ENCODE measurements at places on chromosomes 5 and 9.
A peak's percentile ranks its signal among the peaks of the same experiment; 100 is the strongest.

- DNase-seq: no peak
These were observed 55.9 kb downstream of the ADAM19 start for GRCh38 chr5:157519579-157520253.

DNA sequence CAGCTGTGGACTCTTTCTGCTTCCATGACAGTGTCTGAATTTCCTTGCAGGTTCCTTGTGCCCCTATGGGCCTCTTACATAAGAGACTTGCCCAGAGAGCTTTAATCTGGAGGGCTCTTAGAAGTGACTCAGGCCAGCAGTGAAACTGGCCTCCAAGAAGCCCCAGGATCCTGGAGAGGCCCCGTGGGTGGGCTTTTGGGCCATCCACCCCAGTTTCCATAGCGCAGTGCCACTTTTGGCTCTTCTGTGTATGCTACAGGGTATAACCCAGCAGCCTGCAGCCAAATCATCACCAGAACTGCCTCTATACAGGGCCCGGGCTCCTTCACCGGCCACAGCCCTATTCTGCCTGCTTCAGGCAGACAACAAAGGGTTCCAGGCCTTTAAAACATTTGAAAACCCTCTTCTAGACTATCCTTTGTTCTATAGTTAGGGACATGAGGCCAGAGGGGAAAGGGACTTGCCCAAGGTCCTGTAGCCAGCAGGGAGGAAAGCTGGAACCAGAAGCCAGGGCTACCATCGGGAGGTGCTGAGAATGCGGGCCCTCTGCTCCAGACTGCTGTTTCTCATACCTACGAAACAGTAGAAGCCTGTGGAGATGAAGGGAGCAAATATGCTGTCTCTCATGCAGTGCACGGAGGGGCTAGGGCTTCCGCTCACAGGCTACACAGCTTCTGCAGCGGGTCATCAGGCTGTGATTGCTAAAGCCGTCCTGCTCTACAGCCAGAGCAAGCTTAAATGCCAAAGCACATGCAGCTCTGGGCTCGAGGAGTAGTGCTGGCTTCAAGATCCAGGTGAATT is 18.0 kb downstream of the SH3PXD2B start:
- no peak for DNase-seq

- DNase-seq: no peak
These were observed 8.5 kb downstream of the SNAPC3 start for GRCh38 chr9:15430920-15431844.

- no peak for DNase-seq
These were observed 203.1 kb downstream of the BRINP1 start for GRCh38 chr9:119166096-119166495.

GRCh38 chr5:58246461-58246944 is 213.4 kb downstream of the PLK2 start:
- DNase-seq: peak; percentile 21

GRCh38 chr9:9973062-9973461 is 639.7 kb downstream of the PTPRD start:
- DNase-seq: no peak

- no peak for DNase-seq
These were observed 495.2 kb downstream of the TLE4 start for GRCh38 chr9:80066931-80067330.

DNA sequence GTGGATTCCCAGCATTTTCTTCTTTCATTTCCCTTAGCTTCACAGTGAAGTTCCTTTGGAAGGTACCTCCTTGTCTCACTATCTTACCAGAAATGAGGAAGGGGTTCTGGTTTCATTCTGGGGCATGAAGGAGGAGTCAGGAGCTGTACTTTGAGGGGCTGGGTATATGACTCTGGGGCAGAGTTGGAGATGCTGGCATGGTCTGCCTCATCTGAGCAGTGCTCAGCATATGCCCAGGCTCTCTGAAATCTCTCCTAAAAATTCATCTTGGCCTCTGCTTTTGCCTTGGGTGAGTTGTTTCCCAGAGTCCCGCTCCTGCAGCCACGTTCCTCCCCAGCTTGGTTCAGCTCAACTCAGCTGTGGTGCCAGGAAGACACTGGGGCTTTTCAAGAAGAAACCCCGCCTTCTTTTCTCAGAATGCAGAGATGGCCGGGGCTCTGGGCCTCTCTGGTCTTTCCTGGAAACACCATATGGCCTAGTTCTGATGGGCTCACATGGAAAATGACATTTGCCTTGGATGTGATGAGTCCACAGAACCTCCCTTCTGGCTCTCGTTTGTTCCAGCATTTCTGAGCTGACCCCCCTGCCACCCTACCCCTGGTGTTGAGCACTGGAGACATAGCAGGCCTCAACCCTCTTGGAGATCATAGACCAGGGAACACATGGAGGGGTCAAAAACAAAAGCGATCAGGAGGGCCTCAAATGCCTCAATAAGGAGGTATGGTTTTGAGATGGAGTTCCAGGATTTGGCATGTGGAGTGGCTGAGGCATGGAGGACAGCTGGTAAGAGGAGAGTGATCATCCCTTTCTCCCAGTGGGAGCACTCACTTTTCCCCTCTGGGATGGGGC is 12.0 kb upstream of the TGFBR1 start:
- no peak for DNase-seq

GRCh38 chr9:20138841-20139240 is 350.0 kb upstream of the SLC24A2 start:
- no peak for DNase-seq

DNA sequence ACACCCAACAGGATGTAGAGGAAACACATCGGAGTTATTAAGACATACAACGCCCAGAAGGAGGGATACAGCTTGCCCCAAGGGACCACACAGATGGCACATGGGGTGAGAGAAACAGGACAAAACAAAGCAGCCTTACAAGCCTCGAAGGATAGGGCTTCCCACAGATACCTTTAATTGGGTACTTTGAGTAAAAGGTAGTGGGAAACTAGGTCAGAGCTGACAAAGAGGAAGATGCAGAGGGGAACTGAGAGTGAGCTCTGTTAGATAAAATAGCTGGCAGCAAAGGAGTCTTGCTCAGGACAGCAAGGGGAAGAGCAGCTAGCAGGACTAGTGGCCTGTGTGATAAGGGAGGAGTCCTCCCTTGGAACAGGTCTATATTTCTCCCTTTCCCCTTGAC is 48.2 kb downstream of the OTP start:
- no peak for DNase-seq

- DNase-seq: peak; percentile 18
These were observed 28.0 kb downstream of the NCS1 start for GRCh38 chr9:130200038-130200849.

DNA sequence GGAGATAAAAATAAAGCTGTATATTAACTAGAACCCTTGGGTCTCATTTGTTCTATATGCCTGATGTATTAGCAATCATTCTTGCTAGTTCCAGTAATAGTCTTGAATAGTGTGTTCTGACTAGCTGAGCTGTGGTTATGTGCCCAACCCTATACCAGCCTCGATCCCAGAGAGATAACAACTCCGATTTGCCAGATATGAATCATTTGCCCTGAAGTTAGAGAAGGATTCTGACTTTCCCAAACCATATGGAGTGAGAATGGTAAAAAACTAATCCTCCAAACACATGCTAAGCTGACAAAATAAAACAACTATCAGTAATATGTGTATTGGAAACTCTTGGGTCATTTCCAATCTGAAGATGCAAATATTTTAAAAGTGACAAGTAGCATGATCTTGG is 64.8 kb downstream of the ALDH1A1 start:
- DNase-seq: no peak

DNA sequence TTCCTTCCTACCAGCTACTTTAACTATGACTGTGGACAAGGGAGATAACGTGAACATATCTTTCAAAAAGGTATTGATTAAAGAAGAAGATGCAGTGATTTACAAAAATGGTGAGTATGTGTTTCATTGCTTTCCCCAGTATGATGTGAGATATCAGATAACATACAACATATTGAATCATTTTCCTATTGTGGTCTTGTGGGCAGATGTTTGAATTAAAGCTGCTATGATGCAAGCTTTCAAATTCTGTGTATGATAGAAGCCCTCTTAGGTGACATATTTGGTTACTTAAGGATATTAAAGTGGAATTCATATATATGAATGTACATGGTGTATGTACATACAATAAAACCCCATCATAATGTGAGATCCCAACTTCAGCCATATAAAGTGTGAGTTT is 59.5 kb downstream of the TEK start:
- DNase-seq: no peak

DNA sequence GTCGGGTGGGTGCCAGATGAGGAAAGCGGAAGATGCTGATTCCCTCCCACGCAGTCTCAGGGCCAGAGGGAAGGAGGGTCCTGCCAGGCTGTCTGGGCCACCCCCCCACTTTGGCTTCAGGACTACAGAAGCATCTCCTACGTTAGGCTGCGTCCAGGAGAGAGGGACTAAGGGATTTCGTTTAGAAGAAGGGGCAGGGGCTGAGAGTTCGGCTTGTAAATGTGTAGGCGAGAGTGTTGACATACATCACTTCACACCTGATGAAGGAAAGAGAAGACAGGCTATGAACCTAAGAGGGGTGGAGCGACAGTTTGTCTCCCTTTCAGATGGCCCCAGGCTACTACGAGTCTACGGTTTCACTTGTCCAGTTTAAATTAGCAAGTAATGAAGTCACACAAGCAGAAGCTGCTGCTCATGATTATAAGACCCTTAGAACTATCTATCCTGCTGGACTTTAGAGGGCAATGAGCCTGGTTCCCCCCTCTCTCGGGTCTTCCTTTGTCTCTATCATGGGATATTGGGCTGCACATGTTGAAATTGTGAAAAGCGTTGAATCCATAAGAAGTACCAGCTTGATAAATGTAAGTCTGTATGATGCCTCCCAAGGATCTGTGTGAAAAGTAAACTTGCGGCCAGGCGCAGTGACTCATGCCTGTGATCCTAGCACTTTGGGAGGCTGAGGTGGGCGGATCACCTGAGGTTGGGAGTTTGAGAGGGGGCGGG is 193.0 kb downstream of the AOPEP start:
- DNase-seq: peak; percentile 47

- no peak for DNase-seq
These were observed 2.2 kb upstream of the CDX1 start for GRCh38 chr5:150164211-150164980.

All from AG10803 (cell line).